ENCODE measurements at places on chromosomes 2 and 18. TPM values are rescaled to one million over a fixed set of nuclear protein-coding genes. Genes with fewer than 3 reads are reported as not detected.

- no peak for DNase-seq
Observed at GRCh38 chr2:10169581-10169980, 47.0 kb downstream of the RRM2 start.

- DNase-seq = no peak
Observed at GRCh38 chr2:113910110-113910717, 20.3 kb downstream of the ACTR3 start.

GRCh38 chr18:10846657-10847407 is 302.5 kb downstream of the PIEZO2 start:
- DNase-seq = no peak

DNA sequence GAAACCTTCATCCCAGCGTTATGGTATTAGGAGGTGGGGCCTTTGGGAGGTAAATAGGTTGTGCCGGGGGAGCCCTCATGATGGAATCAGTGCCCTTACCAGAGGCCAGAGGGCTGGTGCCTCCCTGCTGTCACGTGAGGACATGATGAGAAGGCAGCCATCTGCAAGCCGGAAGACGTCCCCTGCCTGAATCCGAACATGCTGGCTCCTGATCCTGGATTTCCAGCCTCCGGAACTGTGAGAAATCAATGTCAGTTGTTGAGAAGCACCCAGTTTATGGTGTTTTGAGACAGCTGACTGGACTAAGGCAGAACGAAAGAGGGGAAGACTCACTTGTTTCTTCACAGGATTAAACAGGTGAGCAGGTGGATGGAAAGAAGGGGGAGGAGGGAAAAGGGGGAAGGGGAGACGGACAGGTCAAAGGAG is 13.0 kb upstream of the KLF11 start:
- DNase-seq = no peak

- no peak for DNase-seq
Observed at GRCh38 chr18:48657447-48658120, 118.8 kb downstream of the CTIF start.

GRCh38 chr2:232600053-232600773 is 33.2 kb upstream of the EFHD1 start:
- no peak for DNase-seq

DNA sequence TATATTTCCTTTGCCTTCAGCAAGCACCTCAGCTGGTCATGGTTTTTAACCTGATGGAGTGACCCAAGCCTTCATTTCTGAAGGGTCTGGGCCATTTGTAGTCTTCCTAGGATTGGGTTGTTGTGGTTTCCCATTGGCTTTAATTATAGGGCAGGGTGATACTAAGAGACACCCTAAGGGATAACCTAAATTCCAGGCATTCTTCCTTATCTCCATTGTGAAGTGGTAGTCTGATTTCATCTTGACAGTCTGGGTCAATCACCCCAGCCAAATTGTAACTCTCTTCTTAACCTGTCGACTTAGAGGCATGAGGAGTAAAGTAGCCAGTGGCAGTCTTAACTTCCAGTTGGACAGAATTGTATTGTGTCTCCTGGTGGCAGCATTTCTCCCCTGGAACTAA is 30.2 kb upstream of the MEX3C start:
- DNase-seq = no peak

DNA sequence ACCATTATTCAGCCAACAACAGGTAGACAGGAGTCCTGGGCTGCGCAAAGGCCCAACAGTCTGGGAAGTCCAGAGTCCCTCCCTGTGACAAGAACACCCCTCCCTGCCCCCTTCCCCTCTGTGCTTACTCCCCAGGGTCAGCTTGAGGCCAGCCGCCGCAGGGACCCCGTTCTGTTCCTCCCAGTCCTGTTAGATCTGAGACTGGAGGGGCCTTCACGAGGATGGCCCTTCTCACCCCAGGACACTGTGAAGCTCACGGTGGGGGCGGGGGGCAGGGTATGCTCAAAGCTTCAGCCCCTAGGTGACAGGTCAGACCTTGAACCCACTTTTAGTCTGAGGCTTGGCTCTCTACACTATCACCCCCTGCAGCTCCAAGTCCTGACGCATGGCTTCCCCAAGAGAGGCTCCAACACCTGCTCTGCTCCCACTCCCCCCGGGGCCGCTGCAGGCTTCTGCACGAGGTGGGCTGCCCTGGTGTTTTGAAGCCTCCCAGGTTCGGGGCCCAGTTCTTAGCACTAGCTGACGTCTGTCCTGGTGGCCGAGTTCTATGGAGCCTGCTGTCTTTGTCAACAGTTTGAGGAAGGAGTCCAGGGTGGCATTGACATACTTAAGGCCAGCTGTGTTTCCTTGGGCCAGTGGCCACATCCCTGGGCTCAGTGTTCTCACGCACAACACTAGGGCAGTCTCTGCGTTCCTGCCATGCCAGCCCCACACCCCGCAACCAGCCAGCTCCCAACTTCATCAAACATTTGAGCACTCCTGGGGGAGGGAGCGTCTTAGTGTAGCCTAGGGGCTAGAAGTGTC is 37.2 kb upstream of the HPCAL1 start:
- no peak for DNase-seq

DNA sequence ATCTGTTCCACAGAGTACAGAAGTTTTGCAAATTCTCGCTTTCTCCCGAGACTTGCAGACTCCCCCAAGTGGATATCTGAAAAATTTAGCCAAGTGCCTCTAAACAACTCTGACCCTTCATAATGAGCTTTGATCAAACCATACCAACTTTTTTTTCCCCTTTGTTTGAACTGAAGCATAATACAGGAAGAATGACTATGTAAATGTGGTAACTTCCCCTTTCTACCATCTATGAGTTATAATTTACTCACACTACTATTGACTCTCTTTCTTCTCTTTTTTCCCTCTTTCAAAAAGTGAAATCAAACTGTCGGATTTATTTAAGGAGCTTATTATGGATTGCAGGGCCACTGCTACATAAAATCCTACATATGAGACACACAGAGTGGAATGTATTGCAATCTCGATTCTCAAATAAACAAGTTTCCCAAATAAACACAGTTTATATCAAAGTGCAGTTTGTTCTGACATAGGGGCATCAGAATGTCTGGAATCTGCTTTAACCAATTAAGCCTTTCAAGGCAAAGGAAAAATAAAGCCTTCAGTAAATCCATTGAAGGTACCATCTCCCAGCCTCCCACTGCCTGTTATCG is 1.4 kb upstream of the ZNF804A start:
- DNase-seq = no peak

DNA sequence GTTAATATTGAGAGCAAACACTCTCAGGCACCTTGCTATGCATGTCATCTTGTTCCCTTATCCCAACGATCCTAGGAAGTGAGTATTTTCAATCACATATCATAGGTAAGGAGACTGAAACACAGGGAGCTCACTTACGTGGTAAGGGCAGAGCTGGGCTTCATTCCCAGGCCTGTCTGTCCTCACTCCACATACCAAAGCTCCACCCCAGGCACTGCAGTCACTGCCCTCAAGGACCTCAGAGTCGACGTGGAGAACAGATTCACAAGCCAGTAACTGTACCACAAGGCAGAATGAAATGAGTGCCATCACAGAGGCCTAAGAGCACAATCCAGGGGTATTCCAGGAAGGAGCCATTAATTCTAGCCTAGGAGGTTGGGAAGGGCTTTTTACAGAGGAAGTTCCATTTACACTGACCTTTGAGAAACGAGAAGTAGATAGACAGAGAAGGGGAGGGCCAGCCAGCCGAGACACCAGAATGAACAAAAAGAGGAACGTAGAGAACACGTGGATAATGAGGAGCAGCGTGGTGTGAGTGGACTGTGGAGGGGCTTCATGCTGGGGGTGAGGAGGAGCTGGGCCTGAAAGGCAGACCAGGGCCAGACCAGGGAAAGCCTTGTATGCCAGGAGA is 48.6 kb downstream of the KIAA2012 start:
- no peak for DNase-seq

- DNase-seq = no peak
Observed at GRCh38 chr18:25322806-25323205, 29.2 kb downstream of the ZNF521 start.

DNA sequence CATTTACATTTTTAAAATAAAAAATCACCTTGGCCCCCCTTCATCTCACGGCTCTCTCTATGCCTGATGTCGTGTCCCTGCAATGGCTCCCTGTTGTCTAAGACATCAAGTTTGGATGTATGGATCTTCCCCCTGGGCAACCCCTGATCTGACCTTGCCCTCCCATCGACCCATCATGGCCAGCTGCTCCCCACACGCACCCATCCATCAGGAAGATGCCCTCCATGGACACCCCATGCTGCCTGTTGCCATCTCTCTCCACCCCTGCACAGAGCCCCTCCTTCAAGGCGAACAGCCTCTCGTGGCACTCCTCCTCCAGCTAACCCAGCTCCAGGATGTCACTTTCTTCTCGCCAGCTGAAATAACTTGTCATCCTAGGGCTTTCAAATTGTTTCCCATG is 59.5 kb downstream of the DPYSL5 start:
- DNase-seq = no peak

GRCh38 chr2:55155206-55155605 is 76.9 kb downstream of the CLHC1 start:
- no peak for DNase-seq

DNA sequence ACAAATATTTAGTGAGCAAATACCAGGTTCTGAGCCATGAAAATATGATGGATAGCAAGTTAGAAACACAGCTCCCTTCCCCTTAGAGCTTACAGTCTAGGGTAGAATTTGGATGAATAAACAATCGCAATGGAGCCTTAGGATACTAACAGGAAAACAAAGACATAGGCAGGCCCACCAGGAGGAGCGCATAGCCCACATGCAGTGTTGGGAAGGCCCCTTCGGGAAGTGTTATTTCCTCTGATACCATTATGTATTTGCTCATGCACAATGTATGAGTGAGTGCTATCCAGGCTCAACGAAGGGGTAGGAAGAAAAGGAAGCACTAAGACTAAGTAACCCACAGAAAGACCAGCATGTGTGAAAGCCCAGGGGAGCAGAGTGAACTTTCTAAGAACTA is 54.0 kb downstream of the RAB27B start:
- DNase-seq = no peak

- no peak for DNase-seq
Observed at GRCh38 chr2:165863810-165864261, 69.8 kb upstream of the GALNT3 start.

DNA sequence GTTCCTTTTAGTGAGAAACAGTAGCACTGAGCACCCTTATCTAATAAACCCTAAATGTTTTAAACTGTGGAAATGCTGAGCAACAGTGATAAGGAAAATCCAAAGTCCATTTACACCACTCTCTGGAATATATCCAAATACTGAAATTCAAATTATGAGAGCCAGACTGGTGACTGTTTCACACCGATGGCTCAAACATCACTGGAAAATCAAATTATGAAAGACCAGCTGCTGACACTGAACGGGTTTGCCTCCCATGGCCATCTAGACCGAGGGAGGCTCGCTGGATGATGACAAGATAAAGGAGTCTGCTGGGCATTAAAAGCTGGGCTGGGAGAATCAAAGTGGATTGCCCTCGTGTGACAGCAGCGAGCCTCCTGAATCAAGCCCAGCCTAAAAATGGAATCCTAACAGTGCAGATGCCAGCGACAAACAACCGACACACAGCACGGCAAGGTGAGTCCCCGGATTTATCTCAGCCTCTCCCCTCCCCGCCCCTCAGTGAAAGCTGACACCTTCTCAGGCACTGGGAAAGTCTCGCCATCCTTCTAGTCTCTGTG is 30.3 kb downstream of the SERPINE2 start:
- DNase-seq = no peak

GRCh38 chr2:26757873-26758789 is 6.0 kb upstream of the SLC35F6 start:
- no peak for DNase-seq

DNA sequence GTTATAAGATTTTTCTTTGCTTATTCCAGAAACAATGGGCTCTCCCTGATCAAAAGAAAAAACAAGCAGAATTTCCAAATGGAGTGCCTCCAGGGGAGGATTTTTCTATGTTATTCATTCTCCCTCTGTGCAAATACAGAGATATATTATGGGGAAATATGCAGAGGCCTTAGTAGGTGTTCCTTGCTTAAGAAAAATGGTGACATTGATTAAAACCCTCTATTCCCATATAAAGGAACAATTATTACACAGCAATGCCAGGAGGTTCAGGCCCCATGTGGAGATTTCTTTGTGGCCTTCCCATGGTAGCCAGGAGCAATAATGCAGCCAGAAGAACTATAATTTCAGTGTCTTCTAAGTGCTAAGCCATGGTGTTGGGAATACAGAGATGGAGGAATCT is 255.9 kb upstream of the CXCR4 start:
- DNase-seq = no peak

DNA sequence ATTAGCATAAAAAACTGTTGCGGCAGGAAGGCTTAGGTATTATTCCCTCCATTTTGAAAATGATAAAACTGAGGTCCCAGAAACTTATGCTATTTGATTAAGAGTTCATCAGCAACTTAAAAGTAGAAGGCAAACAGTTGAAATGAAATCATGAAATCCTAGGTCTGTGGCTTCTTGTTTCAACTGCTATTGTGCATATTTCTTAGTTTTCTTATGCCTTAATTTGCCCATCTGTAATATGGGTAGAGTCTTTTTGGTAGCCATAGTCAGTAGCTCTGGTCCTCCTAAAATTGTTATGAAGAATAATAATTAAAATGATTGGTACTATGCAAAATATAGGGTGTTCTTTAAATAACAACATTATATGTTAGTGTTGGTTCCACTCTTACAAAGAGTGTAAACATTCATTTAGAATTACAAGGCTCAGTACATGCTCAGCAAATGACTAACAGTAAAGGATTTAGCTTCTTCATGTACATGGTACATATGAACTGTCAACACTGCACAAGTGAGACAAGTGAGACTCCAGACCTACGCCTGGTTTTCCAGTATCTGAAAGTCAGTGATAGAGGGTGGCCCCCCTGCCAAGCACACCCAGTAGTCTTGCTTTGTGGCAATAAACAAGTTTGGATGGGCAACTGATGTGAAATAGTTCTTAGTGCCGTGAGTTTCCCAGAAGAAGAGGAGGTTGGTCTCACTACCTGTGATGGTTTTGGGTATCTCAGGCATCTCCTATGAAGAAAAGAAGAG is 9.6 kb downstream of the IL1A start:
- no peak for DNase-seq

GRCh38 chr18:66167829-66168684 is 417.2 kb downstream of the CDH7 start:
- no peak for DNase-seq

GRCh38 chr2:202178346-202178958 is 59.9 kb downstream of the SUMO1 start:
- DNase-seq = no peak

- no peak for DNase-seq
Observed at GRCh38 chr2:134782792-134783191, 55.6 kb upstream of the ACMSD start.

The RNF125 gene
- 10.7 TPM for total RNA-seq

The POTEI gene
- not detected for total RNA-seq

The KLHL41 gene
- 0.76 TPM for total RNA-seq

The KRTCAP3 gene
- total RNA-seq = 9.8 TPM

The HNMT gene
- 10.6 TPM for total RNA-seq

The ERFE gene
- 0.19 TPM for total RNA-seq

The C2orf66 gene
- total RNA-seq = not detected

The DUSP2 gene
- 10.3 TPM for total RNA-seq

The OBSL1 gene
- total RNA-seq = 20.5 TPM

The CSRNP3 gene
- total RNA-seq = 1.5 TPM

The NTSR2 gene
- not detected for total RNA-seq

The L3MBTL4 gene
- 9.0 TPM for total RNA-seq

The ZNF804A gene
- total RNA-seq = not detected

The TSGA10 gene
- 6.9 TPM for total RNA-seq

The KATNAL2 gene
- 0.70 TPM for total RNA-seq

Measured in esophagus squamous epithelium (tissue), 5 donors.